ENCODE measurements at places on chromosomes 4 and X.

- DNase-seq: no peak
Measured at GRCh38 chr4:165457793-165458192, 79.0 kb downstream of the CPE start.

DNA sequence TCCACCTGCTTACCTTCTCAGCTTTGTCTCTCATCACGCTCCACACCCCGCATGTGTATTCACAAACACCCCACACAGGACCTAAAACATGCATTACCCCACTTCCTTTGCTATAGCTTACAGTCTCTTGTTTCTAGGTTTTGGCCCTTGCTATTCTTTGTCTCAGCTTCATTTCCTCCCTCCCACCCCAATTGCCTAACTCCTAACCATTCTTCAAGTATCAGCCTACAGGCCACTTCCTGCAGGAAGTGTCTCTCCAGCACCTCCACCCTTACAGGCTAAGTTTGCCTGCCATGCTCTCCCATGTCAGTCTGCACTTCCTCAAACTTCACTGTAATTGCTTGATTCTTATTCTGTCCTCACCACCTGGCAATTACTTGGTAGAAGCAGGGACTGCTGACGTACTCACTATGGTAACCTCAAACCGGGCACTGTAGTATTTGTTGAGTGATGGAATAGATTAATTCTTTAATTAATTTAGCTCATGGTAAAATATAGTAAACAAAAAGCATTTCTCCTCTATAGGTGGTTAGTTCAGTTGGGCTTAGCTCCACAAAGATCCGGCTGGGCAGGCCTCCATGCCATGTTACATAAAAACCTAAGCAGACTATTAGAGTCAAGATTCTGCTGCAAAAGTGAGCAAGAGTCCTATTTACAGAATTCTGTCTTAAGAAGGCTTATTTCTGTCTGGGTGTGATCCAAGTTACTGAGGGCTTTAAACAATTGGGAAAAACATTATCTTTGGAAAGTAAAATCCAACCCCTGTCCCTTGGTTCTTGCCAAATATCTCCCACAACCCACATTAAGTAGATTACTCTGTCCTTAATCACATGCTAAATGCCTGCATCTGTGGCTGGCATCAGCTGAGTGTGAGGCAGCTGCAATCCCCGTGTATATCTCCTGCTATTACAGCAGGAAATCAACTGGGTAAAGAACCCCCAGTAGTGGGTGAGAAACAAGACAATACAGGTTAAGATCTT, 124.7 kb upstream of the CPEB2 start:
- no peak for DNase-seq

- no peak for DNase-seq
Measured at GRCh38 chrX:74534569-74535038, 79.8 kb downstream of the RLIM start.

- no peak for DNase-seq
Measured at GRCh38 chr4:36273276-36273675, 8.1 kb upstream of the DTHD1 start.

DNA sequence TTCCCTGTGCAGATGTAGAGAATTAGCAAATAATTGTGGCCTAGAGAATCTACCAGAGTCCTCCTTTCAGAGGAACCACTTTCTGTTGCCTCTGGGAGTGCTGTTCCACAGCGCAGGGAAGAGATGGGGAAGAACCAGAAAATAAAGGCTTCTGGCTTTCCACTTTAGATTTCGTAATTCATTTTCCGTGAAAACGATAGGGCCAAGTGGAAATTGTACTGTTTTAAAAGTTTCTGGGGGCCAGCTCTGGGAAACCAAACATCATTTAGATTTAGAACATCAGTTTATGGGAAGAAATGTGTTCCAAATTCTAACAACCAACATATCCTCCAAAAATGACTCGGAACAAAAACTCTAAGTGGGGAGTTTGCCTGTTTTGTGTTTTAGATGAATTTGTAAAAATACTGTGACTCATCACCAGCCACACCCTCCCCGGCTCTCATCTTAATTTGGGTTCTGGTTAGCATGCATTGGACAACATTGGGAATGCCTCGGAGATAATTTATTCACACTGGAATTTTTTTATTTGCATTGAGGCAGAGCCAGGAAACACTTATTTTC, 65.2 kb upstream of the LNX1 start:
- DNase-seq: no peak

DNA sequence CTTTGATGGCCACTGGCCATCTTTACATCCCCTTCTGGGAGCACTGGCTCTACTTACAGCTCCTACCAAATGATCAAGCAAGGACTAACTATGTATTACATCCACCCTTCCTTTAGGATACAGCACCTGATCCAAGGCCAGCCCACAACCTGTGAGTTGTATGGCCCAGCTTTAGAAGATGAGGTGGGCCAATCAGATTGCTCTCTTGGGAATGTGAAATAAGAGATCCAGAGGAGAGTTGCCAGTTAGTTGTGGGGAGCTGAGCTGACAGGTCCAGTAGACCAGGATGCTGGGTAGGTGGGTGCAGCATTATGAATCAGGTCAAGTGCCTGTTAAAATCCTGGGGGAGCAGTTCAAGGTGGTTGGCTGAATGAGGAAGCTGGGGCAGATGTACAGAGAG, 111.5 kb downstream of the GNL3L start:
- no peak for DNase-seq

DNA sequence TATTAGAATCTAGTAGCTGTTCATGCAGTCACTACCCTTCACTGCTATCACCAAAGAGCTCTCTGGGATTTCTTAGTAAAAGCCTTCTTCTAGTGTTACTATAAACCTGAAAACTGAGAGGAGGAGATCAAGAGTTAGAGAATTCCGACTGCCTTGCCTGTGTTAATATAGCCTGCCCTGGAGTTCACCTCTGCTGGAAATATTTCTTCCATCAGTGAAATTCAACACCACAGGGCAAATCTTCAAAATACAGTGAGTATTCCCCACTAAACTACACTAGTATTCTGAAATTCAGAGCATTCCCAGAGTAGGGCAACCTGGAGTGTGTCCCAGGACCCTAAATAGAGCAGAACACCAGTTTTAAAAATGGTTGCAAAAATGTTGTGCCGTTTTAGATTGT, 301.1 kb downstream of the ARHGAP24 start:
- DNase-seq: no peak

GRCh38 chr4:25092139-25092538, 61.4 kb upstream of the LGI2 start:
- DNase-seq: no peak

- DNase-seq: no peak
Measured at GRCh38 chr4:10730590-10730989, 46.0 kb upstream of the CLNK start.

DNA sequence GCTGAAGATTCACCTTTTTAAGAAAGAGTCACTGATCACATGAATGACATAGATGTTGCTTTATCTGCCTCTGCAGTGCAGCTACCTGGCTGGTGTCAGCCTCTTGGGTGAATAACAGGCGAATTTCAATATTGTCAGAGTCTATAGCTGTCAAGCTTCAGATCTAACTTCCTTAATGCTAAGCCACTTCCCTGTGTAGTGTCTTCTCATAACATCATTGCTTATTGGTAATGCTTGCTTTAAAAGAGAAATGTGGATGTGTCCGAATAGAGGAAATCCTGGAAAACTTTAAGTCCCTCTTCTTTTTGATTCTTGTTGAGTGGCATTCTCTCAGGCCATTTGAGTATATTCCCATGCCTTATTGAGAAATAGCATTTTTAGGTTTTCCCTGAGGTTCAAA, 7.3 kb upstream of the IGFBP7 start:
- DNase-seq: no peak

- DNase-seq: no peak
Measured at GRCh38 chrX:66680451-66680850, 41.6 kb upstream of the EDA2R start.

- no peak for DNase-seq
Measured at GRCh38 chr4:169142391-169142790, 128.4 kb downstream of the SH3RF1 start.

All from HepG2 (cell line).